CD4-positive, alpha-beta T cell treated with Interleukin-6 at 100 ng/mL for 8 hours (primary cell): ENCODE measurements at places on chromosomes 11 and 22.

DNA sequence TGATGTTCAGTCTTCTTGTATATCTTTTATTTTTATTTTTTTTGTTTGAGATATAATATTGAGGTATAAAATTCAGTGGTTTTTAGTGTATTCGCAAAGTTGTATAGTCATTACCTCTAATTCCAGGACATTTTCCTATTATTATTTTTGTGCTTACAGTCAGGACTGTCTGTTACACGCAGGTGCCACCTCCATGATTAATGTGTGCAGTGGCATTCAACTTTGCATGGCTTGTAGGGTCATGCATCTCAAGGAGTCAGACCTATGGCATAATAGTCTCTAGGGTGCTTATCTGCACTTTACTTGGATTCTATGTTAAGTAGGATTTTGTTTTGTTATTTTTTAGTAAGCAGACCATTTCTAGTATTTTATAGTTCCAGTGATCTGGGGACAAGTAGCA is 1.0 kb downstream of the CTR9 start:
- DNase-seq = no peak

GRCh38 chr22:19105867-19106802 is 16.1 kb downstream of the DGCR2 start:
- peak; percentile 56 for DNase-seq

- DNase-seq = no peak
These were observed 447.4 kb downstream of the BRD1 start for GRCh38 chr22:49380095-49380827.

DNA sequence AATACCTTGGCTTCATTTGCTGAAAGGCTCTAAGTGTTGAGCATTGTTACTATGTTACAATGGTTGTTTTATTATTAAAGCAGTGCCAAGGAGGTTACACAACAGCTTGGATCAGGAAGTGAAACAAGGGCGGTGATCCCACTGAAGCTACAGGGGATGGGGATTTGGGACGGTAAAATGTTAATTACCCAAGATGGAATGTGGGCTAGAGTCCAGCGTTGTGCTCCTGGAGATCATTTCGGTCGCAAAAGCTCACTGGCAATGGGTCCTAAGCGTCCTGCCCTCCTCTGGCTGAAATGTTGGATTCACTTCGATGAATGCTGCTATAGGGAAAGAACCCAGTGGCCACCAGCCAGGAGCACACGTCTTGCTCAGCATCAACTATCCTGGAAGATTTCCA is 48.3 kb downstream of the FAM83F start:
- DNase-seq = no peak

DNA sequence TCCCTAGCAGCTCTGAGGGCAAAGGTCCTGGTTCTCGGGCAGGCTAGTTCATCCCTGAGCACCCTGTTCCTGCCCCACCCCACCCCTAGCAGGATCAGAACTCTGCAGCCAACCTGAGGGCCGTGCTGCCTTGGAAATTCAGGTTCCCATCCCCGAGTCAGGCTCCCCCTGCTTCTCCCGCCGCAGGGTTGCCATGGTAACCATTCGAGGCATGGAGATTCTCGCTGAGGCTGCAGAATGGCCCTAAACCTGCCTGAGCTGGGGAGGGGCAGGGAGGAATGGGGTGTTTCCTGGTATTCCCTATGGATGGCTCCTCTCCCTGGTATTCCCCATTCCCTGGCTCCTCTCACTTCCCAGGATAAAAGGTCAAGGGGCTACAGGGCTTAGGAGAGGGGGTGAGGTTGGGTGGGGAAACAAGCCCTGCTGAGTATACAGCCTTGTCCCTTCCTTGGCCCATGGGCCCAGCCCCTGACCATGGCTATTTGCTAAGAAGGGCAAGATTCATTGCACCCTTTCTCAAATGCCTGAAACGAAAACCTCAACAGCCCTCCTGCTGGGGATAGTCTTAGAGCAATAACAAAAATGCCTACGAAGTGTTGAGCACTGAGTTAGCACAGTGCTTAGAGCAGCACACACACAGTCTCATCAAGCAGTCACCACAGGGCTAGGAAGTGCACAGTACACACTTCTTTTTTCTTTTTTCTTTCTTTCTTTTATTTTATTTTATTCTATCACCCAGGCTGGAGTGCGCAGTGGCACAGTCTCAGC is 58.7 kb downstream of the CHST1 start:
- no peak for DNase-seq

DNA sequence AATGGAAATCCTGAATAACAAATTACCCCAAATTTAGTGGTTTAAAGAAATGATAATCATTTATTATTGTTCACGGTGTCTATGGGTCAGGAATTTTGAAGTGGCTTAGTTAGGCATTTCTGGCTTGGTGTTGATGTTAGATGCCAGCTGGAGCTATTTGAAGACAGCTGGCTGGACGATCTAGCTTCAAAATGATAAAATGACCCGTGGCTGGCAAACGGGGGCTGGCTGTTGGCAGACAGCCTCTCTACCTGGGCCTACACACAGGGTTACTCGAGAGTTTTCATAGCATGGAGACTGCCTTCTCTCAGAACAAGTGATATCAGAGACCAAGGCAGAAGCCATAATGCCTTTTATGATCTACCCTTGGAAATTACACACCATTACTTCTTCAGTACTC is 285.2 kb downstream of the METTL15 start:
- no peak for DNase-seq

GRCh38 chr11:110513259-110513801 is 83.6 kb downstream of the FDX1 start:
- DNase-seq = no peak

DNA sequence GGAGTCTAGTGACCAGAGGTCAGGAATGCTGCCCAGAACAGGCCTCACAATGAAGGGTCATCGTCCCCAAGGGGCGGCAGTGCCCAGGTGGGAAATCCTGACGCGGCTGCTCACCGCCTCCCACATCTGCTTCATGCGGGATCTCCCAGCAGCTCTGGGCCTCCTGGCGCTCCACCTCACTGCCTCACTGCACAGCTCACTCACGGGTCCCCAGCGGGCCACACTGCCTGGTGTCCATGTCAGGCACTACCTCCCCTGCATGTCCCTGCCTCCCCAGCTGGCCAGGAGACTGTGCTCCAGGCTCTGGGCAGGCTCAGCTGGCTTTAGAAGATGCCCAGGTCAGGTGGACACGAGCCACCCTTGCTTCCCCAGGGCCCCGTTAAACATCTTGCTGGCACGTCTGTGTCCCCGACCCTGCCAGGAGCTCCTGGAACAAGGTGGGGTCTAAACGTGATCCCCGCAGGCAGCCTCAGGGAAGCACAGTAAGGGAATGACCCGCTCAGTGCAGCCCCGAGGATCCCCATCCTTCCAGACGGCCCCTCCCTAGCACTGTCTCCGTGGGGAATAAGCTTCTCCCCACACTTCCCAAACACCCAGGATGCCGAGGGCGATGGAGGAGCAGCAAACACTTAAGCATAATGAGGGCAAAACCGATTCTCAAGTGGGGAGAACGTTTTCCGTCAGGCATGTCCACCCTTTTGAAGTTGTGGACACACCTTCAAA is 93.2 kb downstream of the TRMU start:
- DNase-seq = no peak

DNA sequence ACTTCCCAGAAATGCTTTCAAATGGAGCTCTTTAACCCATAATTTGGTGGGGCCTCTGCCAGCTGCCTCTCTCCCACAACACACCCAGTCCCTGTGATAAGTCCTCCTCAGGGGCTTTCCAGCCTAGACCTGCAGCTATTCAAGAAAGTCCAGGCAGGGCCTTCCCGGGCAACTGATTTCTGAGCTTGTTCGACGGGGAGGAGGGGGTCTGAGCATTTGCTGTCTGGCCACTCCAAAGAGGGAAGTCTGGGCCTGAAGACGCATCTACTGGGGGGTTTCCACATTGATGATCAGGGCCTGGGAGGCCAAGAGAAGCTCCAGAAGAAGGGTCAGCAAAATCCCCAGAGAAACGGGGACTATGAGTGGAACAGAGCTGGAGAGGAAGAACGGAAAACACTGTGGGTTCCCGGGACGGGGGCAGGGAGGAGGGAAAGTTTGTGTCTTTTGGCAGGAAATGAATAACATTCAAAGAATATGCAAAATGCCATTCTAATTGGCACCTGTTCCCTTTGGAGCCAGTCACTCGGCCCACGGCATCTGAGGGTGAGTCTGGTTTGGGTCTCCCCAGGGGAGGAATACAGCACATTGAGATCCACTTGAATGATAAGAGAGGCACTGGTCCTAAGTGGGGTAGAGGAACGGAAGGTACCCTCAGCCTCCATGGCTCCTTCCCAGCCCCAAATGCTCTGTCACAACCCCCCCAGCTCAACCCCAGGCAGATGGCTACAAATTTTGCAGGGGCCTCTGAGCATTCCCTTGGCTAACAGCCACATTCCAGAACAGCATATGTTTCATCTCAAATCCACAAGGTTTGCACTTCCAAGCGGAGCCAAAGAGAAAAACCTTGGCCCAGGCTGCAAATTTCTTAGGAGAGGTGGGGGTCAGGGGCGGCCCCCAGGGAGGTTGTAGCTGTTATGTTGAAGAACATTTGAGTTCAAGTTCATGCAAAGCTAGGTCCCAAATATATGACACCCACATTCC is 72.0 kb downstream of the RPUSD4 start:
- no peak for DNase-seq

DNA sequence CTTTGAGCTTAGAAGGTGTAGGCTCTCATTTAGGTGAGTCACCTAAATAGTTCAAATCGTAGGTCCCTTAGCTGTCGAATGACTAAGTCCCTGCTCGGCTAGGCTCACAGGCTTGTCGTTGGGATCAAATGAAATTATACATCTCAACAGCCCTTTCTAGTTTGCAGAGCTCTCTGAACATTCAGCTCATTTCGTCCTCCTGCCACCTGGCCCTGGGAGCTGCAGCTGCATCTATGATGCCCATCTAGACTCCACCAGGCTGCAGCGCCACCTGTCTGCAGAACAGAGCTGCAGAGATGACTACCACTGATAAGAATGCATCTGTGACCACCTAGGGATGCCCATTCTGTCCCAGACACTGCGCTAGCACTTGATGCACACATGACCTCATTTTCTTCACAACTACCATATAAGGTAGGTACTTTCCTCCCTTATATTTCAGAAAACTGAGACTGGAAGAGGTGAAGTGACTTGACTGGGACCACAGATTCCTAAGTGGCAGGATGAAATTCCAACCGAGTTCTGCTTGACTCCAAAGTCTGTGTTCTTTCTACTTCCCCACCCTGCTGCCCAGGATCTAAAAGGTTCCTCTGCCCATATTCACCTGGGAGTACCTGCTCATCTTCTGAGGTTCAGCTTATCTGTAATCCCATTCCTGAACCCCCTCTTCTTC is 141.1 kb upstream of the NARS2 start:
- no peak for DNase-seq
